ENCODE measurements at places on chromosomes 5 and 9.

DNA sequence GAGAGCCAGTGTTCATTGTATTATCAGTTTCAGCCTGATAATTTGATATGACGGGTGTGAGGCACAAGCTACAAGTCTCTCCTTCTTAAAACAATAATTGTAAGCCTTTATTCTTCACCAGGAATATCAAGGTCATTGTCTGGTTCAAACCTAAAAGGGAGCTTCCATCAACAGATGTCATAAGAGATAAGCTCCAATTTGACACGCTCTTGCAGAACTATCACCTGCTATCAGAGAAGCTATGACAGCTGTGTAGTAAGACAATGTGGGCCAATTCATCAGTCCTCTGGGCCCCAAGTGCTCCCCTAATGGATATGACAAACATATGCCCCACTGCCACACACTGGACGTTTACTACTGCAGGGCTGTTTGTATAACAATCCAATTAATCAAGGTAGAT lies 1010.2 kb upstream of the DMAC1 start:
- DNase-seq: no peak

GRCh38 chr9:33168941-33169544 lies 1.9 kb upstream of the B4GALT1 start:
- no peak for DNase-seq

DNA sequence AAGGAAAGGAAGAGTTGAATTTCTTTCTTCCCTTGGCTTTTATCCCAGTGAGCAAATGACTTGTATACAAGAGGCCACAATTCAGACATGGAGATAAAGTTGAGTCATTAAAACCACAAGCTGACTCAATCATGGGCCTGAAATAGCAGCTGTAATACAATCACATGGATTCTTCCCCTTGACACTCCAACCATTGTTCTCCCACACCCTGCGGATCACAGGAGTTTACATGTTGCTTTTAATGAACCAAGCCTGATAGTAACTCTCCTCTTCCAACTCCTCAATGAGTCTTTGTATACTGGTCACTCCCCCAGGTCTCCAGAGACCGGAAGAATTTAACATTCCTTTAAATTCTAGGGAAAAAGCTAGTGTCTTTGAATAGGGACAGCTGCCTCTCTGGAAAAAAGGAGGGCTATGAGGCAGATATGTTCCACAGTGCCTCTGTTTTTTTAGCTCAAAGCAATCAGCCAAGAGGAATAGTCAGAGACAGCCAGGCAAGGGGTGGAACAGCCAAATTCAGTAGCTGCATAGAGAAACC lies 32.4 kb downstream of the PCDHGC5 start:
- no peak for DNase-seq

GRCh38 chr9:87742813-87743428 lies 17.0 kb downstream of the CTSL start:
- DNase-seq: no peak

- no peak for DNase-seq
These were observed 218.6 kb downstream of the PJA2 start for GRCh38 chr5:109191153-109191558.

- DNase-seq: no peak
These were observed 228.6 kb downstream of the NR3C1 start for GRCh38 chr5:143174714-143175398.

GRCh38 chr5:31948006-31948405 lies 226.1 kb downstream of the GOLPH3 start:
- DNase-seq: no peak

DNA sequence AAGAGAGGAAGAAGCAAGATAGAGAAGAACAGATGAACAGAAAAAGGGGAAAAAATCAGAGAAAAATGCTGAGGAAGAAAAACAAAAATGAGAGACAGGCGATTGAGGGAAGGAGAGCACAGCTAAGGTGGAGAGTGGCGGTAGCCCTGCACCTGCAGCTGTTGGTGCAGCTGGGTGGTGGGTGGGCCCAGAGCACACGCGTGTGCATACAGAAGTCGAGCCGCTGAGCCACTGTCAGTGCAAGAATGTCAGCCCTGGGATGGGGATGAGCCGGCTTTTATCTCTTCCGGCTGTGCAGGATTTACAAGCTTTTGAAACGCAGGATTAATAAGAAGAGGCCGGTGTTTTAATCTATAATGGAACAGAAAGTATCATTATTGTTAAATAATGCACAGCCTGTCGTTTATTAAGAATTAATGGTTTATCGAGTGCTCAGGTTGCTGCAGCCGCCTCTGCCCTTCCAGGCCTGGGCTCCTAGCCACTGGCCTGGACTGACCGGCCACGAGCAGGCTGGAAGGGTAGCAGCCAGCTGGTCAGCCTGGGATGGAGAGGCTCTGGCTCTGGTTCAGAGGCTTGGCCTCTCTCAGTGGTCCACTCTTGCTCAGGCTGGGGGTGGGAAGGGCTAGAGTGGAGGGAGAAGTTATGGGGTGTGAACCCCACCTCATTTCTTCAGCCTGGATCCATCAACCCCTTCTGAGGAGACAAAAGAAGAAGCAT lies 68.7 kb downstream of the PCDH1 start:
- no peak for DNase-seq

DNA sequence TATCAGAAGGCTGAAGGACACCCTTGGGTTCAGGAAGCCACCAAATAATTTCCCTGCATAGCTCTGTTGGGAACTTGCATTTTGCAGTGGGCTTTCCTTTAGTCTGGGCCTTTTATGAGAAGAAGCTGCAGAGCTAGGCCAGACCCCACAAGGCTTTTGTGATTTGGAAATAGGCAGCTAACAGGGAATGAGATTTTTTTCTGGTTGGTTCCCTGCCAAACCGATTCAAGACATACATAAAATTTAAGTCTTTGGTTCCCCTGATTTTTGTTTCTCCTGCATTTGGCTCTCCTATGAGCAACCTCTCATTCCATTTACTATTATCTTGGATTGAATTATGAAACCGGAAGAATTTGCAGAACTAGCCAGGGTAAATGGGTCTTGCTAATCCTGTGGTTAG lies 81.5 kb upstream of the PTCH1 start:
- no peak for DNase-seq

DNA sequence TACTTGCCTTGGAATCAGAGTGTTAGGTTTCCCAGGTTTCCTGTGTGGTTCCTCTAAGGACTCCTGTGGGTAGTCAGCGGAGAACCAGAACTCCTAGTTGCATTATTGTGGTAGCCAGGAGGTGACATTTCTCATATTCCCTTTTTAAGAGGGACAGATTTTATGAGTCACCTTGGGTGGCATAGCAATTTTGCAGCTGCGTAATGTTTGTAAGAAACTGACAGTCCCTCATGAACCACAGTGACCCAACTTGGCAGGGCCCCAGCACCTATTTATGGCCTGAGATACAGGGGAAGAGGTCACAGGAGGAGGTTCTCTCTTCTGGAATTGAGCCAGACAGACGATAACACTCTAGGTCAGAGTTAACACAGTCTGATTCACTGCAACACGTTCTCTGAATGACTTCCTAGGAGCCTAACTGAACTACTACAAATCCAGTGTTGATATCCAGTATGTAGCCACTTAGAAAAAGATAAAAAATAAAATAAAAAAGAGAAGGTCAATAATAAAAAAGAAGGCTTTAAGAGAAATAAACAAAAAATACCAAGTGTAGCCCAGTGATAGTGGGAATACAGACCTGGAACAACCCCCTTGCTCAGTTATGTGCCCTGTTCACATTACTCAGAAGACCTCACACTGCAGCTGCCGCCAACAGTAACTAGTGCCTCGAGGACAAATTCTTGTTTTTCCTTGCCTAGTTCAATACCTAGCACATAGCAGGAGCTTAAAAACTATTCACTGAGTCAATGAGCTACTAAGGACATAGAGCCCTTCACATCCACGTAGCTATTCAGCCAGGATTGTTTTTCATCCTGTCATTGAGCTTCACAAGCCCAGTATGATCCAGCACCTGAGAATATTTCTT lies 50.7 kb upstream of the VLDLR start:
- DNase-seq: no peak

DNA sequence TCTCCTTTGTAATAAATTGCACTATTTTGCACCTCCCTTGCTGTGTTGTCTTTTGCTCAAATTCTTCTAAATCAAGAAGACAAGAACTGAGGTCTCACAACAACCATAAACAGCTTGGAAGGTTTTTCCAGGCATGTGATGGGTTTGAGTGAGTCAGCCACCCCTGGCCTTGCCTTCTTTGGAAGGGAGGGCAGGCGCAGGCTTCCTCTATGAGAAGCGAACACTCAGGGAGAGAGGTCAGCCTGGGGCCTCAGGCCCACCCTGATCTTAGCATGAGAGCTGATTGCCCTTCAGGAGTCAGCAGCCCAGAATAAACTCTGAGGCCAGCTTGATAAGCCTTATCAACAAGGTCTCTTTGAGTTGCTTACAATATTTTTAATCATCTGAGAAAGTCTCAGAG lies 31.6 kb downstream of the S1PR3 start:
- DNase-seq: no peak

GRCh38 chr5:58357121-58357520 lies 102.8 kb downstream of the PLK2 start:
- no peak for DNase-seq

- no peak for DNase-seq
These were observed 72.3 kb downstream of the WNK2 start for GRCh38 chr9:93255994-93256877.

GRCh38 chr5:6383376-6383775 lies 5.0 kb upstream of the MED10 start:
- DNase-seq: no peak

GRCh38 chr9:129022037-129022436 lies 6.1 kb downstream of the SH3GLB2 start:
- DNase-seq: no peak

DNA sequence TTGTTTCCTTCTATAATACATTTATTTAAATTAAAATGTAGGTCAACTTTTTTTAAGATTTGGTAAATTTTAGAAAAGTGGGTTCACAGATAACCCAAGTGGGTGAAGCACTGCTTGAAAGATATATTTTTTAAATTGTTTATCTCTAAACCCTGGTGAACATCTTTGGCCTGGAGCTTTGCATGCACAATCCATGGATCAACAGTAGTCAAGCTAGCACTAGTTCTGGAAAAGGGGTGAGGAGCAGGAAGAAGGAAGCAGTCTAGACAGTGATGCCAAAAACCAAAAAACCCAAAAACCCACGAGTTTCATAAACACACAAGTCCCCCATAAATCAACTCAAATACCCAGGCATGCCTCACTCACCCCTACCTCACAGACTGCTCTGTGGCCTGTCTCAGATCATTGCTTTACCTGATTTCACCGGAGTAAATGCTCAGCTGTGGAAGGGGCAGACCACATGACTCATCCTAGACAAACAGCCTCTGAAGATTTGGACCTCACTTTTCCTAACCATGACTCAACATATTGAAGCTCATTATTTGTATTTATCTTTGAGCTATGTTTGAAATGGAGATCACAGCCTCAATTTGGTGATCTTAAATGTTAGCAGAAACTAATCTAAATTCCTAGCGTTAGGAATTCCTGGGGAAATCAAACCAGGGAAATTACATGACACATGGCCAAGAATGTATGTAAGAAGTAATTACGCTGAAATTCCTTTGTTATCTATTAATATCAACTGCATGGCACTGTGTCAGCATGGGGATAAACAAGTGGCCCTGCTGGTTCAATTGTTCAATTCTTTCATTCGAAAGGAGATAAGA lies 149.6 kb downstream of the ZNF608 start:
- no peak for DNase-seq

GRCh38 chr5:63127054-63127453 lies 548.4 kb downstream of the LRRC70 start:
- DNase-seq: no peak

DNA sequence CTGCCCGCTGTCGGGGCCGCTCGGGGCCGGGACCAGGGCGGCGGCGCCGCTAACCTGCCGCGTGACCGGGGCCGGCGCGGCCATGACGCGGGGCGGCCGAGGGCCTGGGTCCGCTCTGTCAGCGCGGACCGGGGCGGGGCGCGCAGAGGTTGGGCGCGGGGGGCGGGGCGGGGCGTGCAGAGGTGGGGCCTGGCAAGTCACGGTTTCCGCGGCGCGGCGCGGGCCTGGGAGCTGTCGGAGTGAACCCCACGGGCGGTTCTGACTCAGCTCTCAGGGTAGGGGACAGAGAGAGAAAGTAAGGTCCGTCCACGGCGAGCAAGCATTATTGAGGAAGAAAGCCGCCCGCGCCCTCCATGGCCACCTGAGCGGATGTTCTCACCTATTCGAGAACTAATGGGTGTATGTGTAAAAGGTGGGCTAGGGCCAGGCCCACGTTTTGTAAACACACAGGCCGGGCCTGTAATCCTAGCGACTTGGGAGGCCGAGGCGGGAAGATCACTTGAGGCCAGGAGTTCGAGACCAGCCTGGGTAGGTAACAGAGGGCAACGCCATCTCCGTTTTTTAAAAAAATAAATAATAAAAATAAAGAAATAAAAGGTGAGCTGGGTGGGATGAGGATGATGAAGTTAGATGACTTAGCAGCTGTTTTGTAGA lies at the start of gene PRXL2C:
Gene PRXL2C (minus strand): TSS at position 120 of the 654 bp plus-strand sequence. CDS start 36 bp downstream, at position 84.
- DNase-seq: peak; percentile 43

DNA sequence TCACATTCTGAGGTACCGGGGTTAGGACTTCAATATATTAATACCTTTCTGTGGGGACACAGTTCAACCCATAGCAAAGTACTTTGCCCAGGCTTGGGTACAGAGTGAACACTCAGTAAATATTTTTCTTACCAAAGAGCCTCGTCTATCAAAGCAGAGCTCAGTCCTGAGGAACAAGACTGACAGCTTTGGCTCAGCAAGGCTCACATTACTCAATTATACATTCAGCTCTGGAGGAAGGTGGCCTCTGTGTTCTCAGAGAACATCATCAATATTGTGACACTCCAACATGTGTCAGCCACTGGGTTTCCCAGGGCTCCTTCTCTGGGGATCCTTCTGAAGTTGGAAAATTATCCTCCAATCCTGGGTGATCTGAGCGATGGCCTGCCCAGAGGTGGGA lies 186.4 kb downstream of the NMUR2 start:
- no peak for DNase-seq

- no peak for DNase-seq
These were observed 821.0 kb upstream of the GRAMD2B start for GRCh38 chr5:125602184-125602583.

- no peak for DNase-seq
These were observed 10.6 kb upstream of the HMHB1 start for GRCh38 chr5:143801252-143801939.

GRCh38 chr5:2810644-2811043 lies 59.2 kb upstream of the IRX2 start:
- no peak for DNase-seq

GRCh38 chr9:121242219-121242958 lies 25.6 kb upstream of the GSN start:
- no peak for DNase-seq

- DNase-seq: peak; percentile 14
These were observed 49.0 kb upstream of the TNPO1 start for GRCh38 chr5:72767289-72768010.

DNA sequence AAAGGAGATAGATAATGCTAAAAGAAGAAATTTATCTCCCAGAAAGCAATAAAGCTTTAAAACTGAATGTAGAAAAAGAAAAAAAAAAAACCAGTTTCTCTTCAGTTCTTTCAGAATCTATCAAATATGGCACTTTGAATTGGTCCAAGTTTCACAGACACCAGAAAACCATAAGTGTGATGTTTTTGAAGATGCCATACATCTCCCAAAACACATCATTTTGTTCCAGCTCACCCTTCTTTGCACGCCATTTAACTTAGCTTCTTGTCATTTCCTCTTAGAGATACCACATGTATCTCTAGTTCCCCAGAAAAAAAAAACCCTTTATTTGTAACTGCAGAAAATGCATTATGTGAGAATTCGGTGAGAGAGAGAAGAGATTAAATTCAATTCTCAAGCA lies 46.1 kb upstream of the MAMDC2 start:
- no peak for DNase-seq

GRCh38 chr5:147464211-147464610 lies 45.7 kb downstream of the DPYSL3 start:
- DNase-seq: no peak
